Tibial nerve (tissue), 4 donors: ENCODE measurements at places on chromosomes 2 and 18.

- DNase-seq = no peak
Measured at GRCh38 chr2:223734346-223734745, 103.0 kb downstream of the AP1S3 start.

GRCh38 chr2:222481941-222482340, 57.6 kb downstream of the SGPP2 start:
- DNase-seq = no peak

DNA sequence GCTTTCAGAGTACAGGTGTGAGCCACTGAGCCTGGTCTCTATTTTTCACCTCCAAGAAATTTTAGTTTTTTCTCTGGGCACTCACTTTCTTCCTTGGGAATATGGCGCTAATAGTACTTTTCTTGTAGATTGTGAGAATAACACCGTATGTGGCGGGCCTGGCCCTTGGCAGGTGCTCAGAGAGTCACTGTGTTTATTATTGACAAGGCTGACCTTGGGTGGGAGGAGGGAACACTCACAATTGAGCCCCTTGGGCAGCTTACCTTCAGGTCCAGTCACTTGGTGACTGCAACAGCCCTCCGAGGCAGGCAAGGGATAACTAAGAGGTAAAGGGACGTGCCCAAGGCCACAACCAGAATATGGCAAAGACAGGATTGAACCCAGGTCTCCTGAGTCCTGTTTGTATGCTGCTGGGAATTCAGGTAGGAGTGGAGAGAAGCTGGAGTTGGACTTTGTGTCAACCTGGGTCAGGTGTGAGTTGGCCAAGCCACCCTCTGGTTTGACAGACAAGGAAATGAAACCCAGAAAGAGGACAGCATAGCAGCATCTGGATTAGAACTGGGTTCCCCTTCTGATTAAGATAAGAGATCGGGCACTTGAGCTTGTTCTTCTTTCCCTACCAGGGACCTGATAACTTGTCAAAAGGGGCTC, 2.8 kb upstream of the STK25 start:
- DNase-seq = no peak

DNA sequence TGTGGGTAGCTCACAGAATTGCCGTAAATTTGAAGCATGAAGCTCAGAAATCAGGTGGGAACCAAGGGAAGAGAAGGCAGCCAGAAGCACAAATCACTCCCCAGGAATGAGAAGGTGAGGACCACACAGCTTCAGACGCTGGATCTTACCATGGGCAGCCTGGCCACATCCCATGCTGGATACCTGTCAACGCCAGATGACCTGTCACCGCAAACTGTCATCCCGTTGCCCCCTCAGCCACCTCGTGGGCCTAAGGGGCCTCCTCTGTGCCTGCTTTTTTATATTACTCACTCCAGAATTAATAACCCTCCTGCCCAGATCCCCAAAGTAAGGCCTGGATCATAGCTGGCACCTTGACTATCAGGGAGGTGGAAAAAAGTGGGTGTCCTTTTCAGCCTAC, 129.9 kb upstream of the MSH6 start:
- DNase-seq = no peak

GRCh38 chr18:8969639-8970390, 132.7 kb upstream of the NDUFV2 start:
- DNase-seq = no peak

GRCh38 chr2:241877989-241878970, 8.8 kb downstream of the RTP5 start:
- peak; percentile 57 for DNase-seq

DNA sequence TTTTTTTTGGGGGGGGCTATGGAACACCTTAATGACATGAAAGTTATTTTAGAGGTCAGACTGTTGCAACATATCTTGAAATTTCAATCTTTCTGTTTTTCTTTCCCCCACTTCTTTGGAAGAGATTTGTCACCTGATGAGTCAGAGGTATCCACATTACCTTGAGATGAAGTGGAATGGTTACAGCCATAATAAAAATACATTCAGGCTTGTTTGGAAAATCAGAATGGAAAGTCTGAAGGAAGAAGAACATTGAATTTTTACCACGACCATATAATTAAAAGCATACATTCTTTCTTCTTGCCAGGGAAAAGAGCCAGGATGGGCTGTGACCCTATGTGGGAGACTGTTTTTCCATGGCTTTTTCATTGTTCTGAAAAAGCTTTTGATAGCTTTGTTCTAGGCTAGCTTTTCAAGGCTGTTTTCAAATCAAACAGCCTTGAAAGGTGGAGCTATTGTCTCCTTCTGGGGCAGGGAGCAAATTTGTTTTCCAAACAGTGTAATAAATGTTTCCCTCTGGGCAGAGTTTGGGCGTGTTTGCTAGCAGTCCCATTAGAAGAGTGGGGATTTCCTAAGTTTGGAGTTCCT, 2.3 kb upstream of the GTF3C3 start:
- DNase-seq = no peak

DNA sequence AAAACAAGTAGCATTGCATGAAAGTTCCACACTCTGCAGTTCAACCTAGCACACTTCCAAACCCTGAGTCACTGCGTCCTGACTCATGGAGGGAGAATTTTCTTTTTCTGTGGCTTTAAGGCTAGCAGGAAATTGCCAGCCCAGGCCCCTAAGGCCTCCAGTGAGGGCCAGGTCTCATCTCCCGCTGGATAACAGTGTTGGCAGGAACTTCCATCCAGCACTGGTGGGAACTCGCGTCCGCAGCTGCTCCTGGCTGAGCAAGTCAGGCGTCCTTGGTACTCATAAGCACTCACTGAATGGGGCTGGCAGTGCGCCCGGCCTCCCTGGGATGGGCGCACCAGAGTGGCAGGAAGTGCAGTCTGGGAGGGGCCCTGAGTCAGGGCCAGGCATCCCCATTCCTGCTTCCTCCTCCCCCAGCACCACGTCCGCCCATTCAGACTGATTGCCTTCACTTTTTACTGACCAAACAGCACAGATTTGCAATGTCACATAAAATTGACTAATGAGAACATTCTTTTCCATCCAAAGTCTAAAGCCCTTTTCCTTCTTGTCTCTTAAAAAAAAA, 14.3 kb downstream of the MALL start:
- DNase-seq = peak; percentile 89

DNA sequence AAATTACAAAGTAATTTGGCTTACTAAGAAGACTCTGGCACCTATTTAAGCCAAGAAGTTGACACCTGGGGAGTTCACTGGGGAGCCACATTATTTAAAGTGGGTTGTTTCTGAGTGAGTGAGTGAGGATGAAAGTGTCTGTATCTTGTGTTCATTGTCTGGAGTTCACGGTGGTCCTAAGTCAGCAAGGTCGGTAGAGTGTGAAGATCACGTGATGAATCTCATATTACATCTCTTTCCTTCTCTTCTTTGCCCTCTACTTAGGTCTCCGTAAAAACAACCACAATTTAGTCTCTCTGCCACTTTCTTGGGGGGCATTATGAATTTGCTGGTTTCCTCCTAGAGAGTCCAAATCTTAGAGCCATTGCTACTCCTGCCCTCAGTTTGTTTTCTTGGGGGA, 67.8 kb downstream of the DIS3L2 start:
- DNase-seq = no peak

DNA sequence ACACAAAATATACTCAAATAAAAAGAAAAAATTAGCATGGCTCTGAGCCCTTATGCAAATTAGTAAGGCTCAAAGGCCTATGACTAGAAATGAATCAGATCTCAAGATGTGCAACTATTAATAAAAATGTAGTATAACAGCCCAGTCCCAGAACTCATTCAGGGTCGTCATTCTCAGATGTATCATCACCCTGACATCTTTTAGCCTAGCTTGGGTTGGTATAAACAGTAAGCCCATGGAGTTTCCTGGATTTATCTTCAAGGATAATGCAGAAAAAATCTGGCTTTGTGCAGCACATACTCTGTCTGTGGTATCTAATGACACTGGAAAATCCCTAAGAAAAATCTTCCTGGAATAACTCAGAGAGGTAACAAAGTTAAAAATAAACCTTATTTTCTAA, 239.3 kb downstream of the ZNF385B start:
- DNase-seq = no peak

DNA sequence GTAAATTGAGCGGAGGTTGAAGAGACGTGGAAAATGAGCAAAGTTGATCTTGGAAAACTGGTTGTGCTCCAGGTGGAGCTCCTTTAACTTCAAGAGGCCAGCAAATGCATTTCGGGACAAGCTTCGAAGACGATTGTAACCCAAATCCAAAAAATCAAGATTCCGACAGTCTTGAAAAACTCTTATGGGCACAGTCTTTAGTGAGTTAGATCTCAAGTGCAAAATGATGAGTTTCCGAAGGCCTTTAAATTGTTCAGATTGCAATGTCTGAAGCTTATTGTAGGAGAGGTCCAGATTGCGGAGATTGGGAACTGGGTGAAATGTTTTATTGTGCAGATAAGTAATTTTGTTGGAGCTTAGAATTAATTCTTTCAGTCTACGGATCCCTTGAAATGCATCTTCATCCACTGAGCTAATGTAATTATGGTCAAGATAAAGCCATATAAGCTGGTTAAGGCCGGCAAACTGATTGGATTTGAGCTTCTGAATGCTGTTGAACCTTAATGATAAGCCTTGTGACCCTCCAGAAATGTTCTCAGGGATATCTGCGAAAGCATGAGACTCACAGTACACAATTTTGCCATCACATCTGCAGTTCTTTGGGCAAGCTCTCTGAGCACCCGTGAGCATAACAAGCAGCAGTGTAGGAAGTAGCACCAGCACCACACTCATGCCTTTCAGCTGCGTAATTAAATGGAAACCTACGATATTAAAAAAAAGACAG, 2.9 kb downstream of the LRRTM4 start:
- no peak for DNase-seq

DNA sequence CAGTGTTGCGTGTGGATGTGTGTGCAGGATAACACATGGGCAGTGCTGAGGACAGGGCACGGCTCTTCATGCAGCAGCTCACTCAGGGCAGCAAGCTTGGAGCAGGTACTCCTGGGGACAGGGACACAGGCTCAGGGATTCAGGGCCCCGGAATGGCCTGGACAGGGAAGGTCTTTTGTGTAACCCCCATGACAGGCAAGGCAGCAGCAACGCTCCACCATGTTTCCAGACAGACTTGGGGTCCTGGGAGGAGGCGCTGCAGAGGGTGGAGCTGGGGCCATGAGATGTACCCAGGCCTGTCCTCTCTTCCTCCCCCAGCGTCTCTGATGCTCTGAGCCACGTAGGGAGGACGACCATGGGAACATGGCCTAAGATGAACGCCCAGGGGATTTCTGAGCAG, 58.3 kb downstream of the ADNP2 start:
- DNase-seq = no peak

DNA sequence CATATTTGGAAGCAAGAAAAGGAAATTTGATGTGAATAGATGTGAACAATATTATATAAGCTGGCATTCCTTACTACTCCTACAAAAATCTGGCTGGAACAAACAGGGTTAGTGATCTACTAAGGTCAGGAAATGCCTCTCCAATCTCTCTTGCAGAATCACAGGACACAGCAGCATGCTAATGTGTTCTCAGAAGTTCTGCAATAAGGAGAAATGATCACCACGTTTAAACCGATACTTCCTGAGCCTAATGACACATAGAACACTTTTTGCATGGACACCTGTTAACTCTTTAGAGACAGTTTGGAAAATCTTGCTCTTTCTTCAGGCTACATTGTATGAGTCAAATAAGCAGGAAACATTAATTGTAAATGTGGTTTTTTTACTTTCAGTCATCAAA, 89.6 kb upstream of the MAP3K20 start:
- DNase-seq = no peak
